Activated CD8-positive, alpha-beta T cell treated with anti-CD3 and anti-CD28 coated beads, Interleukin-2, amount 10 ng/mL, durations not matched to agents 7 days and 5 days (primary cell): ENCODE measurements at places on chromosomes 11 and 22. TPM values are rescaled to one million over a fixed set of nuclear protein-coding genes. Genes with fewer than 3 reads are reported as not detected.

DNA sequence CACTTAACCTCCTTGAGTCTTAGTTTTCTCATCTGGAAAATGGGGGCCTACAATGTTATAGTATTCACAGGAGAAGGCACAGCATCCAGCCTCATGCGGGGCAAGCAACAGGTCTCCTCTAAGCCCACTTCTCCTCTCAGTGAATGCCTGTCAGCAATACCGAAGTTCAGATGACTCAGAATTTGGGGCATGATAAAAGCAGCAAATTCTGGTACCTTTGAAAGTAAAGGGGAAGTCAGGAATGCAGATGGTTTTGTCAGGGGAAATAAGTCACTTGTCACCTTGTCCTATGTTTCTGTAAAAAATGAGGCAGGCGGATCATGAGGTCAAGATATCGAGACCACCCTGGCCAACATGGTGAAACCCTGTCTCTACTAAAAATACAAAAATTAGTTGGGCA is 350.2 kb downstream of the LARGE1 start:
- no peak for DNase-seq

DNA sequence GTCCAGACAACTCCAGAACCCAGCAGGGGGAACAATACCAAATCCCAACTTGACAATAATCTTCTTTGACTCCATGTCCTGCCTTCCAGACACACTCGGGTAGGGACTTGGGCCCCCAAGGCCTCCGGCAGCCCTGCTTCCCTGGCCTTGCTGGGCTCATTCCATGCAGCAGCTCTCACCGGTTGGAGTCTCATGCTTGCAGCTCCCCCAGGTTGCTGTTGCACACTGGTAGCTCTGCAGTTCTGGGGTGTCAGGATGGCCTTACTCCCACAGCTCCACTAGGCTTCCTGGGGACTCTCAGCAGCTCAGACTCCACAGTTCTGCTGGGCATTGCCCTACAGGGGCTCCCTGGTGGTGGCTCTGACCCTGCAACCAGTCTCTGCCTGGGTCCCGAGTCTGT is 42.8 kb downstream of the ST3GAL4 start:
- DNase-seq = no peak

- no peak for DNase-seq
Observed at GRCh38 chr11:116984589-116984988, 113.6 kb downstream of the SIK3 start.

DNA sequence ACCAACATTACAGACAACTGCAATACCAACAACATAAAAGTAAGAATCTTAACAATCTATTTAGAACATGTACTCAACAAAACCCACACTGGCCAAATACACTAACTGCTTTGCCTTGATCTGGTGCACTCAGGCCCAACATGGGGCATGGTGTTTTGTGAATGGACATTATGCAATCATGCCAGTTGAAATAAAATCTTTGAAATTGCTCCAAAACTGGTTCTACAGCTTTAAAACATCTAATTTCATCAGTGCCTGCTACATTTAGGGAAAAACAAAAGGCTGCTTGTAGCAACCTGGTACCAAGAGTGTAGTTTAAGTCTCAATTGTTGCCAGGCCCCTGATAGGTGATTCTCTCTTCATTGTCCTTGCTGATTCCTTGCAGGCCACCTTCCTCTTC is 3.3 kb upstream of the CTR9 start:
- no peak for DNase-seq

DNA sequence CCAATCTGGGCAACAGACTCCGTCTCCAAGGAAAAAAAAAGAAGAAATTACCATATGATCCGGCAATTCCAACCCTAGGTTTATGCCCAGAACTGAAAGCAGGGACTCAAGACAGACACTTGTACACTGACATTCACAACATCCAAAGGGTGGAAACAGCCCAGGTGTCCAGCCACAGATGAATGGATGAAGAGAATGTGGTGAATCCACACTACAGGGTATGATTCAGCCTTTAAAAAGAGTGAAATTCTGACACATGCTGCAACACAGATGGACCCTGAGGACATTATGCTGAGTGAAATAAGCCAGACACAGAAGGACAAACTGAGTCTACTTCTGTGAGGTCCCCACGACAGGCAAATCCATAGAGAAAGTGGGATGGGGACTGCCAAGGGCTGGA is 43.9 kb downstream of the SGSM3 start:
- DNase-seq = no peak

DNA sequence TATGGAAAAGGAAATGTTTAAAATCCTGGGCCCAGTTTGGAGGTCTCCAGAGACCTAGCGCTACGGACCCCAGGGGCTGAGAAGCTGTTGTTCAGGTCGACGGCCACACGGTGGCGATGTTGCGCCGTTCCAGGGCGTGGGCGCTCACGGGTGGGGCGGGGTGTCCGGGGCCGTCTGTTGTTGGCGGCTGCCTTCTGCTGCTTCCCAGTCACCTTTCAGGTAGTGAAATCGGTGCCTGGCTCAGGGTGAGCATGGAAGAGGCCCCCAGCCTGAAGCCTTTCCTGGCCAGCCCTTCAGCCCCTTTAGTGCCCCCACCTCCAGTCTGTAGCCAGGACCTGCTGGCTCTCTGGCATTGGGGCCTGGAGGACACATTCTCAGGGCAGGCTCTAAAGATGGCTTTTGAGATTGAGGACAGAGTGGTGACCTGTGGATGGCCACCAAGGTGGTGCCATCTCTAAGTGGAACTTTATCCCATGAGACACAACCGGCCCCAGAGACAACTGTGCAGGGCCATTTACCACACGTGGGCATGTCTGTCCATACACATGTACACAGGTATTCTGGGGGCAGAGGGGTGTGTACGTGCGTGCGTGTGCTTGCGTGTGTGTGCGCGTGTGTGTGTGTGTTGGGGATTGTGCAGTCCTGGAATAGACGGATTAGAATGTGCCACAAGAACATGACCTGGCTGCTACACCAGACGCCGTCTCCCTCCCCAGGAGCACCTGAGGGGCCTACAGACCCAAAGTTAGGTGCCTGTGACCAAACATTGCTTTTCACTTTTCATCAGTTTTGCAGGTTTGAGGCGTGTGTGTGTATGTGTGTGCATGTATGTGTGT is 53.8 kb downstream of the ST14 start:
- peak; percentile 74 for DNase-seq

GRCh38 chr11:127059750-127060149 is 59.2 kb upstream of the KIRREL3 start:
- DNase-seq = no peak

GRCh38 chr11:114449845-114450244 is 10.6 kb downstream of the REXO2 start:
- no peak for DNase-seq

DNA sequence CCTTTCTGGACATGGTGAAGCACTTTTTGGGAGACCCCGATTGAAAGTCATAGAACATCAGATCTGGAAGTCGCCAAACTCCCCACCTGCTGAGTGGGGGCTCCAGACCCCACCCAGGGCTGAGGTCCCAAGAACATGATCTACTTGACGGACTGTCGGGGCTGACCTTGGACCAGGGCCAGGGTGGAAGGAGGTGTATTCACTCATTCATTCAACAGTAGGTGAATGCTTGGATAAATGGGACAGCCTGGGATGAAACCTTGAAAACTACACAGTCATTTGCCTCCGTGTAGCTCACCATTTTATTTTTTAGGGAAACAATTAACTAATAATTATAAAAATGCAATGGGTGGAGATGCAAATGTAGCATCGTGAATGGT is 629.0 kb downstream of the BRD1 start:
- DNase-seq = no peak

GRCh38 chr11:2317354-2318050 is 15.7 kb downstream of the TSPAN32 start:
- no peak for DNase-seq

GRCh38 chr11:111759778-111760407 is 6.3 kb downstream of the PPP2R1B start:
- DNase-seq = no peak

GRCh38 chr11:61791737-61792309 is 576 bp downstream of the TMEM258 start:
- DNase-seq = peak; percentile 64

DNA sequence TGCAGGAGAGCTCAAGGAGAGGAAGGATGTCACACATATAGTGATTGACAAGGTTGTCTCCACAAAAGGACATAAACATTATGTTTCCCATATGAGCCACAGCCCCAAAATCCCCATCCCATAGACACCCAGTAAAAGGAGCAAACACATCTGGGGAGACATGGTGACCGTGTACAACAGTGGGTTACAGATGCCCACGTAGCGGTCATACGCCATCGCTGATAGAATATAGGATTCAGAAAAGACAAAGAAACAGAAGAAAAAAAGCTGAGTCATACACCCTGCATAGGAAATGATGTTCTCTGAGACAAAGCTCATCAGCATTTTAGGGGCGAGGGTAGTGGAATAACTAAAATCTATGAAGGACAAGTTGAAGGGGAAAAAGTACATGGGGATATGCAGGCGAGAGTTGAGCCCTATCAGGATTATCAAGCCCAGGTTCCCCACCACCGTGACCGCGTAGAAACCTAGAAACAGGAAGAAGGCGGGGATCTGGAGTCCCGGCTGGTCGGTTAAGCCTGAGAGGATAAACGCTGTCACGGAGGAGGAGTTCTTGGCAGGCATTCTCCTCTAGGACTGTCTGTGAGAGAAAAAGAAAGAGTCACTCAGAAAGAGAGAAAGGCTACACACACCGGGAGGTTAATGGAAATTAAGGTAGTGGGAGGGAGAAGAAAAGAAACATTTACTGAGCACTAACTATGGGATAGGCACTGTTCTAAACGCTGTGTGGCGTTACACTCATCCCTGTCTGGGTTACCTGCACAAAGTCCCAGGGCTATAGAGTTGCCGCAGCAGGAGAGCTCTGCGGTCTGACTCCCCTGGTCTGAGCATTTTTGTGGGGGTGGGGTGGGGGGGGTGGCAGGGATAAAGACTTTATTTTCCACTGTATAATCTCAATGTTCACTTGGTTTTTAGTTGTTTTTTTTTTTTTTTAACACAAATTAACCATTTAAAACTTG is 36.1 kb upstream of the OR8B8 start:
- DNase-seq = no peak

DNA sequence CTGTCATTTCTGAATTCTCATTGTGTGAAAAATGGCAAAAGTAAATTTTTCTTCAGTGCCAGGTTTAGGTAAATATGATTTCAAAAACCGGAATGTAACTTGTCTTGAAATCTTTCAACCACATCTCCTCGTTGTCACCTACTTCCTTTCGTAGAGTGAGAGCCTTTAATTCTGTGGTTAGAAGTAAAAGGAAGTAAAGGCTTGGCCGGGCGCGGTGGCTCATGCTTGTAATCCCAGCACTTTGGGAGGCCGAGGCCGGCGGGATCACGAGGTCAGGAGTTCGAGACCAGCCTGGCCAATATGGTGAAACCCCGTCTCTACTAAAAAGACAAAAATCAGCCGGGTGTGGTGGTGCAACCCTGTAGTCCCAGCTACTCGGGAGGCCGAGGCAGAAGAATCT is 29.8 kb downstream of the SGSM3 start:
- peak; percentile 82 for DNase-seq

GRCh38 chr22:24728790-24729637 is 45.5 kb downstream of the PIWIL3 start:
- no peak for DNase-seq

GRCh38 chr22:40387746-40388145 is 17.4 kb downstream of the SGSM3 start:
- no peak for DNase-seq

- DNase-seq = no peak
Observed at GRCh38 chr22:50262460-50262911, 1.0 kb upstream of the MAPK12 start.

DNA sequence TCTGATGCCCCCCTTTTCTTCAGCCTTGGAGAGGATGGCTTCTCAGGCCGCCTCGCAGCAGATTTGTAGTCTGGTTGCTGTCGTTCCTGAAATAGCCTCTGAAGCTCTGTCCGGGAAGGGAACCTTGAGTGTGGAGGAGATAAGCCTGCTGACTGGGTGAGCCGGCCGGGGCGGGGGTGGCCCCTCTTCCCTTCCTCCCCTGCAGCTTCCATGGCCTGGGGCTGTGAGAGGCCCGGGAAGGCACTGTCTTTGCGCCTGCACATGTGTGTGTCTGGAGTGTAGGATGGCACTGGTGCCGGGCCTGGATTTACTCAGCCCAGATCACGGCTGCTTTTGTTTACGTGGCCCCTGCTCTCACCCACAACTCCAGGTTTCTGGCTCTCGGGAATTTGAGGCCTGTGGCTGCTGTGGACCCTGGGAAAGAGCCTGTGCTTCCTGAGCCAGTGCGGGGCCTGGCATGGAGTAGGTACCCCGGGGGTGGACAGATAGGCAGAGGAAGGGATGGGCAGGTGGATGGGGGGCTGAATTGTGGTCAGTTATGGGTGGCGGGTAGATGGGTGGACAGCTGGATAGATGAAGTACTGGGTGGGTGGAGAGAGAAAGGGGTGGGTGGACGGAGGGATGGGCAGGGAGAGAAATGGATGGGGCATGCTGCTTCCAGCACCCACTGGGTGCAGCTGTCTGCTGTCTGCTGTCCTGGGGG is 16.6 kb downstream of the KCNQ1 start:
- DNase-seq = no peak

DNA sequence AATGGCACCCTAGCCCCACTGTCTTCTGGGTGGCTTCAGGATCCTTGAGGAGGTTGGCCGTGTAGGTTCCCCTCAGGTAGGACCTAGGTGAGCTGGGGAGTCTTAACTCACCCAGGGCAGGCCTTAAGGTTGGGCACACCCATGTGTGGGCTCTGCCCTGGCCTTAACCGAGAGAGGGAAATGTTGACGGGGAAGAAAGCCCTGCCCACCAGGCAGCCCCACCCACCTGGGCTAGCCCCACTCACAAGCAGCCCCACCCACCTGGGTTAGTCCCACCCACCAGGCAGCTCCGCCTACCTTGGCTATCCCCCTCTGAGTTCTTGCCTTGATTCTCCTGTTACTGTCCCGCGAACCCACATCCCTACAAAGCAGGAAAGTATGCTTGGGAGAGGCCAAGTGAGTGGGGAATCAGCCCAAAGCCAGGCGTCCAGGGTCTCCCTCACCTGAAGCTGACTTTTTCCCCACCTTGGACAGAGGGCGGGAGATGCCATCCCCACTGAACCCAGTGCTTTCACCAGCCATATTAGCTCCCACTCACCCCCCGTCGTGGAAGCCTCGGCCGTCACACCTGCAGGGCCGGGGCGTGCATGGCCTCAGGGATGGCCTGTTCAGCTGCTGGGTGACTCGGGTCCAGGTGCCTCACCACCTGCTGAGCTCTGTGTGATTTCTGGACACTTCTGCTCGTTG is at the start of gene MYEOV:
Gene MYEOV (plus strand): TSS at position 337 of the 687 bp plus-strand sequence. CDS start 1,200 bp downstream, outside the sequence.
- DNase-seq = peak; percentile 50

- no peak for DNase-seq
Observed at GRCh38 chr11:5238486-5238885, 4.2 kb upstream of the HBD start.

- DNase-seq = no peak
Observed at GRCh38 chr11:72688929-72689328, 14.7 kb upstream of the PDE2A start.

- DNase-seq = peak; percentile 69
Observed at GRCh38 chr11:60193687-60194433, 11.0 kb upstream of the MS4A6A start.

The MFRP gene
- not detected for total RNA-seq

The BRSK2 gene
- total RNA-seq = not detected

The PRR33 gene
- 0.08 TPM for total RNA-seq

The MTMR2 gene
- 27.9 TPM for total RNA-seq

The MTMR3 gene
- 26.0 TPM for total RNA-seq

The LDHAL6A gene
- total RNA-seq = not detected

The BEST1 gene
- not detected for total RNA-seq

The ZDHHC5 gene
- total RNA-seq = 77.8 TPM

The OR51S1 gene
- total RNA-seq = not detected

The CECR2 gene
- not detected for total RNA-seq

The PRODH gene
- not detected for total RNA-seq
